ENCODE measurements at places on chromosomes 2 and 18. TPM values are rescaled to one million over a fixed set of nuclear protein-coding genes. Genes with fewer than 3 reads are reported as not detected.

GRCh38 chr2:95021847-95022246 lies 3.7 kb upstream of the MAL start:
- DNase-seq = no peak

DNA sequence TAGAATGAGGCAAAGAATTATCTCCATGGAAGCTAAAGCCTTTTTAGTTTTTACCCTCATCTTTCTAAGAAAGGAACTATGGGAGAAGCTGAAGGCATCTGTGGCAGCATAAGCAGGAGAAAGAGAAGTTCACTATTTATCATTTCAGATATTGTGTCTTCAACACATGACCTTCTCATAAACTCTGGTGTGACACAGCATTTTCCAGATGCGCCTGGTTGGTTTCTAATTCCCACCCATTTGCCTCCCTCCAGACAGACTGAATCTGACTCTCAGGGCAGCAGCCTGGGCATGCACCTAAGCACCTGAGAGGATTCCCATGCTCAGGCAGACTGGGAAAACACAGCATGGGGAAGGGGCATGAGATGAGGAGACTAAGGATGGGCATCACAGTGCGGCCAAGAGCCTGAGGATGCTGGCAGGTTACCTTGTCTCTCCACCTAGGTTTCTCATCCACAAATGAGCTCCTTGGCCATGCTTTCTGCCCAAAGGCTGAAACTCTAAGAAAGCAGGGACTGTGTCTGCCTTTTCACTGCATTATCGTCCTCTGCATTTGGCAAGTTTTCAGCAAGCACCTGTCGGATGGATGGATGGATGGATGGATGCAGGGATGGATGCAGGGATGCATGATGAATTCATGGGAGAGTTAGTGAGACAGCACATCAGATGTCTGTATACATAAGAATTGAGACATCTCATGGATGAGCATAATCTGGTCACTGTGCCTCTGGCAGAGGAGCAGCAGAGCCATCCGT lies 28.8 kb upstream of the SULT1C4 start:
- DNase-seq = no peak

DNA sequence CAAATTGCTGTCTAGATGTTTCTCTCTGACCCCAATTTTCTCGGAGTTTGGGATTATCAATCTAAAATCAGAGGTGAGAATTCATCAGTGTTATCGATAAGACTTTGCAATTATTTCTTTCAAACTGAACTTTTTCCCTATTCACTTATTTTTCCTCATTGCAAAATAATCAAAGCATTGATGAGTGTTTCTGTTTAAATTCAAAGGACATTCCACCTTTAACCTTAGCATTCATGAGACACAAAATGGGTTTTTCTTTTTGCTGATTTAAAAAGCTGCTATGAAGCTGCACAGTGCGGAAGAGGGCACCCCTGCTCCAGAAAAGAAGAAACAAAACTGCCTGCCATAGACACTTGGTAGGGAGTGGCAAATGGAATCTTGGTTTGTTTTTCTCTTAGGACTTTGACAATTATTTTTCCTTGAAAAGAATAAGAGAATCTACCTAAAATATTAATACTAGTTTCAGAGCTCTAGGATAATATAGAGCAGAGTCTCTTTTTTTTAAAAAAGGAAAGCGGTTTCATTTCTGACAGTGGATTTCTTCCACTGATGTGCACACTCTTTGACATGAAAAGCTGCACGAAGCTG lies 203.4 kb downstream of the TGIF1 start:
- no peak for DNase-seq

GRCh38 chr2:120866483-120867140 lies 130.9 kb downstream of the GLI2 start:
- DNase-seq = no peak

GRCh38 chr2:205024822-205025518 lies 479.7 kb downstream of the PARD3B start:
- peak; percentile 5 for DNase-seq

DNA sequence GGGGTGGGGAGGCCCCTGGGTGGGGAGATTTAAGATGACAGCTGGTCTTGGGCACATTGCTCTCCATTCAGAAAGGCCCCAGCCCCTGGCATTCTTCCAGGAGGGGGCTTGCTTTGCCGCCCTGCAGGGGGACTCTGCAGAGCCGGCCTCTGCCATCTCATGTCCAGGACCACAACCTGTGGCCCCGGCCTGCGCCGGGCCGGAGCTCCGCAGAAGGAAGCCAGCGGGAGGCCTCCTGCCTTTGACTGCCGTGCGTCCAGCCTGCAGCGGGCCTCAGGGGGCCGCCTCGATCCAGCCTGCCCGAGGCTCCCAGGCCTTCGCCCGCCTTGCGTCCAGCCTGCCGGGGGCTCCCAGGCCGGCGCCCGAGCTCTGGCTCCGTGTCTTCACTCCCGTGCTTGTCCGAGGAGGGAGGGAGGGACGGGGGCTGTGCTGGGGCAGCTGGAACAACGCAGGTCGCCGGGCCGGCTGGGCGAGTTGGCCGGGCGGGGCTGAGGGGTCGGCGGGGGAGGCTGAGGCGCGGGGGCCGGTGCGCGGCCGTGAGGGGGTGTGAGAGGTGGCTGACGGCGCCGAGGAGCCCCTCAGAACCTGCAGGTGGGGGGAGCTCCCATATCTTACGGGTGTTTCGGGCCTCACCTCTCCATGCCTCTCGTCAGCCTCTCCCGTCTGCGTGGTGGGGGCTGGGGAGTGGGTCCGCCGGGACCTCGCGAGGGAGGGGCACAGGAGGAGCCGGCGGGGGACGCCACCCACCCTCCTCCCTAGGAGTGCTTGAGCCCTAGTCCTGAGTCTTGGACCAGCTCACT lies 20.4 kb downstream of the GPC1 start:
- no peak for DNase-seq

GRCh38 chr2:238379096-238379810 lies 47.5 kb upstream of the ASB1 start:
- no peak for DNase-seq

DNA sequence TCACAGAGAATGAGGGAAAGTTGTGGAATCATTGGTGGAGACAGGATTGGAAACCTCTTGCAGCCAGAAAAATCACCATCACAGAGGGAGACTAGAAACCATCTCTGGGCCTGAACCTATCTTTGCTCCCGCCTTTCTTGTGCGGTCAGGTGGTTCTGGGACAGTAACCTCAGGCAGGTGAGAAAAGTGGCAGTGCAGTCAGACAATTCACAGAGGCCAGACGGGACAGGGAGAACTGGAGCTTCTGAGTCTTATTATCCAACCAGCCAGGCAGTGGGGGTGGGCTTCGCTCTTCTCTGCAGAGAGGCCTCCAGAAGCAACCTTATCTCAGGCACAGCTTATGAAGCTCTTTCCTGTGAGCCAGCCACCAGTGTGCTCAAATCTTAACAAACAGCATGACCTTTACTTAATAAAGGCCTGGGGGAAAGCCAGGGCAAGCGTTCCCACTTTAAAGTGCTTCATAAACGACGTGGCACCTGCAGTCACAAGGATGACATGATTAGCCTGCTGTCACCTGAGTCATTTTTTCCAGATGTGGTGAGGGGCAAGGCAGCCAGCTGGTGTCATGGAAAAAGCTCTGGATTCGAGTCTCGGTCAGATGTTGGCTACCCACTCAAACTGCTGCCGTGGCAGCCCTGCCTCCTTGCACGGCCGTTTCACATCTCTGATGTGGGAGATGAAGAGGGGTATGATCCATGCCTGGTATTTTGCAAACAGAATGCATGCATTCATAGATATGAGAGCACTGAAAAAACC lies 109.7 kb downstream of the B3GNT2 start:
- DNase-seq = peak; percentile 64

- DNase-seq = no peak
Measured at GRCh38 chr2:200509235-200509611, 645 bp downstream of the KCTD18 start.

GRCh38 chr2:222038067-222038802 lies 260.6 kb downstream of the PAX3 start:
- no peak for DNase-seq

GRCh38 chr18:54801374-54801773 lies 26.9 kb upstream of the RAB27B start:
- no peak for DNase-seq

Gene SERPINB3
- total RNA-seq = not detected

Gene APLF
- 1.3 TPM for total RNA-seq

Gene NPHP1
- 2.2 TPM for total RNA-seq

Gene RBFA
- total RNA-seq = 40.0 TPM

Gene VWC2L
- total RNA-seq = not detected

Gene SRD5A2
- total RNA-seq = not detected

Gene BCL11A
- 0.87 TPM for total RNA-seq

Gene ONECUT2
- 0.05 TPM for total RNA-seq

Gene FKBP1B
- 0.40 TPM for total RNA-seq
